Kasumi-1 (cell line): ENCODE measurements at places on chromosomes 3 and 15.

DNA sequence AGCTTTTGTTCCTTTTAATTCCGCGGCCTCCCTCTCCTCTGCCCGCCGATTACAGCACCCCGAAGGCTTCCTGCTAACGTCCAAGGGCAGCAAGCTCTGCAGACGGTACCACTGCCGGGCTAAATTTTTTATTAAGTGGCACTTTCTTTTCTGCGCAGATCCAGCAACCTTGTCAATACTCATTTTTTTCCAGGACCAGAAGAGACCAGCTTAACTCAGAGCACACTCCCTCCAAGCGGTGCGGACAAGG is 542 bp upstream of the MEIS2 start:
- no peak for DNase-seq

DNA sequence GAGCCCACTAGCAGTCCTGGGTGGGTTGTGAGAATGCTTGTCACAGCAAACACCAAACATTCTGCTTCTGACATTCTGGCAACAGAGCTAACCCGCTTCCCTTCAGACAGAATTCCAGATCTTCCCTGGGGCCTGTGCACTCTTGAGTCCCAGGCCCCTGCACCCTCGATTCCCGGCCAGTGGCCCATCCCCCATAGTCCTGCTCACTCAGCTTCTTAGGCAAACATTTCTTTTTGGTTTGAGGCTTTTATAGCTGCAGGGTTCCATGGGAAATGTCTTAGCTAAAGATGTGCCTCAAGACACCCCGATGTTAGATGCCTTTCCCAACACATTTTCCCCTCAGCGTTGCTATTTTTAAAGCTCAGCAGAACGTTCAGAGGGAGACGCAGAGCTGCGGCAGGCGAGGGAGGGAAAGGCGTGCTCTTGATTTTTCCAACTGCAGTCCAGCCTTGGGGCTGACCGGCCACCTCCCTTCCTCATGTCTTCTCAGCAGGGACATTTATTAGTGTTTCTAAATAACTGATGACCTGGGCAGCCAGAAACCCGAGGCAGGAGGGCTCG is 35.2 kb downstream of the ABTB1 start:
- DNase-seq: no peak

DNA sequence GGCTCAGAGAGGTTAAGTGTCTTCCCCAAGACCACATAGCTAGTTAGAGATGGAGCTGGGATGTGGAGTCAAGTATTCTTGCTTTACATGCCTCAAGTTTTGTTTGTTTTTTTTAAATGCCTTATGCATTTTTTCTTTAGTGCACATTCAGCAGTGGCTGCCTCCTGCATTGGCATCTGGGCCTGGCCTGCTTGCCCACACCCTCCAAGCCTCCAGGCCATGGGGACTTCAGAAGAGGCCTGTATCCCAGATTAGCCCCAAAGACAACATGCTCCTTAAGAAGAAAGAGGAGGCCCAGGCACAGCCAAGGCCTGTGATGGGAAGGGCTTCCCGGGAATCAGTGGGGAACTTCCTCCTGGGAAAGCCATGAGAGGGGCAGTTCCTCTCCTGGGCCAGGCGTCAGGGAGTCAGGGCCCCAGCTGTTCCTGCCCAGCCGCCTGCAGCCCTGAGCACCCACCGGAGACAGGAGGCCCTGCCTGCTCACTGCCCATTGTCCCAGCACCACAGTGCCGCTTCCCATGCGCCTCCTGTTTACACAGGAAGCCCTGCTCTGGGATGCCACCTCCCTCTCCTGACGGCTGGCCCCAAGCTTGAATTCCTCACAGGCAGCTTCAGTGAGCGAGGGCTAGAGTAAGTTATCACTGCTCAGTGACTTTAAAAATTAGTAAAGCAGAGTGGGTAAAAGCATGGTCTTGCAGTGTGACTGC is 16.0 kb downstream of the FOXL2NB start:
- DNase-seq: no peak

DNA sequence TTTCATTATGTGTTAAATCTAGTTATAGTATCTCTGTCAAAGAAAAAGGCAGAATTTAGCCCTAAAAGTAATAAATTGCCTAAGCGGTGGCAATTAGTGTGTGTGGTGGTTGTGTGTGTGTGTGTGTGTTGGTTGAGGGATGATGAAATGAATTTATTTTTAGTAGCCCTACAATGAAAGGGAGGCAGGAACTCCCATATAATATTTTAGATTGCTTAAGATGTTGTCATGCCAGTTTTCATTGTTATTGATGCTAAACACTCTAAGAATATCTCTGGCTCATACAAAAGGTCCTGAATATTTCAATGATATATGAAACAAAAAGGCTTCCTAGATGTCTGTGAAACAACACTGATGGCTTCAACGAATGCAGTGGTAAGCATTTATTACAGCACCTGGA is 140.6 kb upstream of the TBC1D5 start:
- no peak for DNase-seq

GRCh38 chr15:85777250-85778106 is 17.2 kb downstream of the KLHL25 start:
- DNase-seq: no peak

DNA sequence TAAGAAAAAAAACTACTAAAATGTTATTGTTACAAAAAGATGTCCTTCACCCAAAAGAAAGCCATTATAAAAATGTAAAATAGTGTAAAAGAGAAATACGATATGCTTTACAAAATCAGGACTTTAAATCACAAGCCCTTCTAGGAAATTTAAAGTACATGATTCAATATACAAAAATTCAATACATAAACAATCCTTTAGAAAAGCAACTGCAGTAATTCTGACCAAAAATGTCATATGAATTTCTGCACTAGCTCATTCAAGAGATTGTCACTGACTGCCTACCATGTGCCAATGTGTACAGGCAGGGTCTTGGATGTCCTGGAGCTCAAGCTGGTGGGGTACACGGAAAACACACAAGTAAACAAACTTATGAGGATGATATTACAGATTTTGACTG is 2.5 kb downstream of the MORC1 start:
- no peak for DNase-seq

DNA sequence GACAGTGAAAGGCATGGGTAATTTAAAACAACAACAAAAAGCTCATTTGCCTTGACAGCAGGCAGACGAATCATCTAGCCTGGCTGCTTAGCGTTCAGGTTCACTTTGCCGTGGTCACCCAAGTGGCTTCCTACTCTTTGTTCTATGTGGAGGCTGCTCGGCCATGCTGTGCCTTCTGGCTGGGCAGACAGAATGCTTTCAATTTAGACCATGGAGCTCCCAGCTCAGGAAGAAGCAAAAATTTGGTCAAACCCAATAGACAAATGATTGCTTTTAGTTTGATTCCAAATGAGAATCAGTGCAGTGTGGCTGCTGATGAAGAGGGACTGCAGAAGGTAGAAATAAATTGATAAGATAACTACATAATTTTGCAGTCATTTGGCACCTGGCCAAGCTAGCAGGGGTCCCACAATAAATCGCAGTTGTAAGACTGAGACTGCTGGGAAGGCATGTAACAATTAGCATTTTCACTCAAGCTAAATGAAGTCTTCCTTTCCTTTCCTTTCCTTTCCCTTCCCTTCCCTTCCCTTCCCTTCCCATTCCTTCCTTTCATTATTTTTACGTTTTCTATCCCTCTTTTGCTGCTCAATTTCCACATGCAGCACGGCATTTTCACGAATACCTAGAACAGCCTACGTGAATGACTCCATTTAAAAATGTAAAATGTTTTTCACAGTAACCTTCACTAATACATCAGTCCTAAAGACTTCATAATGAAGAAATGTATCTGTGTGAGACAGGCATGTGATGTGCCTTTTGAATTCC is 360.4 kb upstream of the TGFBR2 start:
- DNase-seq: no peak

GRCh38 chr3:4866866-4867265 is 112.4 kb upstream of the BHLHE40 start:
- no peak for DNase-seq

GRCh38 chr3:142027735-142028134 is 121.6 kb downstream of the TFDP2 start:
- DNase-seq: peak; percentile 42

GRCh38 chr15:62793752-62794144 is 248.8 kb upstream of the TPM1 start:
- DNase-seq: no peak

GRCh38 chr3:169964176-169964575 is 2.4 kb upstream of the SEC62 start:
- no peak for DNase-seq

GRCh38 chr15:83992324-83993031 is 243.1 kb upstream of the GOLGA6L4 start:
- no peak for DNase-seq
